Activated CD4-positive, alpha-beta T cell treated with anti-CD3 and anti-CD28 coated beads, Interleukin-2, amount 50 U/mL, for 4 hours (primary cell): ENCODE measurements at places on chromosomes 6 and 20.

GRCh38 chr6:115675443-115675842, 385.2 kb downstream of the FRK start:
- DNase-seq: no peak

GRCh38 chr6:112502351-112503090, 155.4 kb downstream of the RFPL4B start:
- DNase-seq: no peak

GRCh38 chr6:168313431-168314011, 6.1 kb downstream of the DACT2 start:
- DNase-seq: no peak

DNA sequence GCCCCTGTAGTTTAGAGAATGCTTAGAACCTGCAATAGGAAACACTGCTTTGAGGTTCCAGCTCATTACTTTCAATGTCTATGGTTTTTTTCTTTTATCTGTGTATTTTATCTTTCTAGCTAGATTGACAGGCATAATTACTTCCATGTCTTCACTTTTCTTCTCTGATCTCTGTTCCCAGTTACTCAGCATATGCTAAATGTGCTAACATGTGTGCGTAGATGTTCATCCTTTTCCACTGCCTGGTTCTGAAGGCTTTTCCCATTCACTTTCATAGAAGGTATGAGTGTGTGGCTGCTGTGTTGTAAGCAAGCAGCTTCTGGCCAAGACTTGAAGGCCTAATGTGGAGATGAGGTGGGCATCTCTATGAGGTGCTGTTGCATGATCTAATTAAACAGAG, 38.9 kb downstream of the FAXC start:
- DNase-seq: no peak

- DNase-seq: no peak
Observed at GRCh38 chr6:139436200-139436956, 61.9 kb upstream of the CITED2 start.

GRCh38 chr20:35600176-35600992, 15.2 kb upstream of the SPAG4 start:
- no peak for DNase-seq

GRCh38 chr6:77620278-77620882, 32.5 kb upstream of the MEI4 start:
- DNase-seq: no peak

DNA sequence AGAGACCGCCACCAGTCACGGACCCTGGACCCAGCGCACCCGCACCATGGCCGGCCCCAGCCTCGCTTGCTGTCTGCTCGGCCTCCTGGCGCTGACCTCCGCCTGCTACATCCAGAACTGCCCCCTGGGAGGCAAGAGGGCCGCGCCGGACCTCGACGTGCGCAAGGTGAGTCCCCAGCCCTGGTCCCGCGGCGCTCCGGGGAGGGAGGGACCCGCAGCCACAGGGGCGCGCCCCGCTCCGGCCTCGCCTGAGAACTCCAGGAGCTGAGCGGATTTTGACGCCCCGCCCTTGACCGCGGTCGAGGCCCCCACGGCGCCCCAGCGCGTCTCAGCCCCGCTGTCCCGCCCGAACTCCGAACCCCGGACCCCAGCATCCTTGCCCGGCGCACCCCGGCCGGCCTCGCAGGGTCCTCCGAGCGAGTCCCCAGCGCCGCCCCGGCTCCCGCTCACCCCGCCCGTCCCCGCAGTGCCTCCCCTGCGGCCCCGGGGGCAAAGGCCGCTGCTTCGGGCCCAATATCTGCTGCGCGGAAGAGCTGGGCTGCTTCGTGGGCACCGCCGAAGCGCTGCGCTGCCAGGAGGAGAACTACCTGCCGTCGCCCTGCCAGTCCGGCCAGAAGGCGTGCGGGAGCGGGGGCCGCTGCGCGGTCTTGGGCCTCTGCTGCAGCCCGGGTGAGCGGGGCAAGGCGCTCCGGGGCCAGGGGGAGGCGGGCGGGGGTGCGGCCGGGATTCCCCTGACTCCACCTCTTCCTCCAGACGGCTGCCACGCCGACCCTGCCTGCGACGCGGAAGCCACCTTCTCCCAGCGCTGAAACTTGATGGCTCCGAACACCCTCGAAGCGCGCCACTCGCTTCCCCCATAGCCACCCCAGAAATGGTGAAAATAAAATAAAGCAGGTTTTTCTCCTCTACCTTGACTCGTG, at the start of gene OXT:
OXT (plus strand) TSS at position 11 of the 920 bp plus-strand sequence; CDS start at position 47, 36 bp downstream.
- peak; percentile 70 for DNase-seq

- DNase-seq: no peak
Observed at GRCh38 chr6:97422171-97422570, 139.2 kb upstream of the MMS22L start.

- no peak for DNase-seq
Observed at GRCh38 chr6:98041056-98041455, 758.0 kb upstream of the MMS22L start.

- no peak for DNase-seq
Observed at GRCh38 chr6:119129148-119129967, 50.9 kb upstream of the FAM184A start.

DNA sequence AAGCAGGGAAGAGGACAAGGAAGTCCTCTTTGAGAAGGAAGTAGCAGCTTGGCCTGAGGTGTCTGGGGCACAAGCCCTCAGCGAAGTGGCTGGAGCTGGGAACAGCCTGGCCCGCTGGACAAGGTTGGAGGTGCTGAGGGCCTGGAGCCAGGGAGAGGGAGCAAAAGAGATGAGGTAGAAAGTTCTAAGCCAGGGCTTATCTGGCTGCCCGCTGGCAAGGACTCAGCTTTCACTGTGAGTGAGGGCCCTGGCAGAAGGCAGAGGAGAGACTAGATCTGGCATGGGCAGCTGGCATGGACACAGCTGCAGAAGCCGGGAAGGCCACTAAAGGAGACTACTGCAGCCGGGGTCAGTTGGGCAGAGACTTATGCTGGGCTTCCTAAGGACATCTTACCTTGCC, 21.8 kb upstream of the PCMTD2 start:
- DNase-seq: no peak

GRCh38 chr6:31546958-31547726, at the start of gene NFKBIL1:
Gene NFKBIL1 (plus strand): TSS chr6:31547608. CDS start chr6:31547695, 87 bp downstream.
- DNase-seq: peak; percentile 85

DNA sequence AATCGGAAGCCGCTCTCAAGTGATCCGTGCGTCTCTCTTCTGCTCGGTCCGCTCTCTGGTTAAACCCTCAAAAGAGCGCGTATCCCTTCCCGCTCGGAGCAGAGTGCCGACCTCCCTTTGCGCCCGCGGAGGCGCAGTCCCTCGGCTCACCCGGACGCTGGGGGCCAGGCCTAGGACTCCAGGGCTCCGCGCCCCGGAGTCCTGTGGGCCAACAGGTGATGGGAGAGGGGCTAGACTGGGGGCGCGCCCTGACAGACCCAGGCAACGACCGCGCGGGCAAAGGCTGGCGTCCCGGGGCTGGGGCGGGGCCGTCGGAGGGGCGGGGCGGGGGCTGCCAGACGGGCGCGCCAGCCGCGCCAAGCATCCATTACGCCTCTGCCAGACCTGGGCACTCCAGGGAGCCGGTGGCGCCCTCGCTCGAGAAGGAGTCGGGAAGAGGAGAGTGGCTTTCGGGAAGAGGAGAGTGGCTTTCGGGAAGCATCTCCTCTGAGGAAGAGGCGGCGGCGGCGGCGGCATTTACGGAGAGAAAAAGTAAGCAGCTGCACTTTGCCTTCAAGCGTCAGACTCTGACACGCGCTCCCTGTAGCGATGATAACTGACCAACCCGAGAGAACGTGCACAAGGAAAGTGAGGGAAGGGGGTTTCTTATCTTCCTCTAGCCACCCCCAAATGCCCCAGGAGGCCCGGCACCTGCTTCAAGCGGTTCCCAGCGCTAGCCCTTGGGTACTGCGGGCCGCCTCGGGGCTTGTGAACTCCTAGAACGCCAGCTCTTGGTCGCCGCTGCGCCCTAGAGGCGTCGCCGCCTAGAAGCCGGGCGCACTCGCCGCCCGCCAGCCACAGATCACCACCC, 2.6 kb downstream of the EPHA7 start:
- DNase-seq: no peak

DNA sequence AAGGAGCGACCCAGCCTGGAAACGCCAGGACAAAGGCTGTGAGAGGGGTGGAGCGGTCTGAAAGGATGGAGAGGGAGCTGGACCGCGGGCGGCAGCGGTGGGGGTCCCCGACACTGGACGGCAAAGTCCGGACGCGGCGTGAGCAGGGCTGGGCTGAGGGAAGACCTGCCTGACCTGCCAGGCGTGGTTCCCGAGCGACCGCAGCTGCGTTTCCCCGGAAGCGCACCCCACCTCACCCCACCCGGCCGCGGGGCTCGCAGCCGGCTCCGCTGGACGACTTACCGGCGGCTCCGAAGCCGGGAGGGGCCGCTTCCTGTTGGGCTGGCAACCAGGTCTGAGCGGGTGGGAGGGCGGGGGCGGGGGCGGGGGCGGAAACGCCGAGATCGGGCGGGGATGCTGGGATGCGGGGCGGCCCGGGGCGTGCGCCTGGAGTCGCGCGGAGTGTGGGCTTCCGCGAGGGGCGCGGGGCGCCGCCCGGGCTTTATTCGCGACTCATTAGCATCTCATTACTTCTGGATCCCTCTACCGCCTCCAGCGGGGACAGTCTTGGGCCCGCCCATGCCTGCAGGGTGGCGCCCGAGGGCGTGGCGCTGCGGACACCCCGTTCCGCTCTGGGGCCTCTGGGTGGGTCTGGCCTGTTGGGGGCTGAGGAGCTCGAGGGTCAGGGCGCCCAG, at the start of gene MICAL1:
MICAL1 (minus strand) TSS at position 336 of the 674 bp plus-strand sequence. CDS start 1,576 bp downstream, outside the sequence.
- peak; percentile 49 for DNase-seq

DNA sequence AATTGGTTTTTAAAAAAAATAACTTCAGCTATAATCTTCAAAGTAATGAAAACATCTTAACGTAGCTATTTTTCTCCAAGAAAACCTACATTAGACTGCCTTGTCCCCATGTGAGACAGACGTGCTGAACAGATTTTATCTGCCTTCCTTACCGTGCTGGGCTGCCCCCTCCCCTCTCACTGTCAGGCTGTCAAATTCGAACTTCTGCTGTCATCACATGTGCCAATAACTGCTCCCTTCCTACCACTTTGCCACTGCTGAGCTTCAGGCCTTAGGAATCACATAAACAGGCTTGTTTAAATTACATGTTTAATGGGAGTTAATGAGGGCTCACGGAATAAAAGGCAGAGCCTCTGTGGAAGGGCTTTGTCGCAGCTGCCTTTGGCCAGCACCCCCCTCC, 77.0 kb upstream of the NHSL1 start:
- DNase-seq: no peak

GRCh38 chr6:6521961-6522482, 66.5 kb upstream of the LY86 start:
- DNase-seq: no peak

GRCh38 chr6:27141529-27142015, 105.9 kb upstream of the PRSS16 start:
- no peak for DNase-seq

DNA sequence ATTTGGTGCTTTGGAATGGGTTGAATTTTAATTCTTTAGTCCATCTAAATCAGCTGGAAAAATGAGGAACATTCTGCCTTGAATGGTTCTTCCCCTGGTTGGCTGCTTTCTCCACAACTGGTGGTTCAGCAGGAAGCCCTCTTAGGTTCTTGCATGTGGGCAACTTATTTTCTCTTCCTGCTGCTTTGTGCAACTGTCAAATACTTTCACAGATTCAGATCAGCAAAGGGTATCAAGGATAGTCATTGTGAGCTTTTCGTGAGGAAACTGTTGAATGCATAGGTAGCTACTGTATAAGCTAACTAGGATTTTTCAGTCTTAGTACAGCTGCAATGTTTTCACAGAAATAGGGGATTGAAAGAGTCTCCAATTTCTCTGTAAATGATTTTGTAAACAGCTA, 72.9 kb upstream of the MRAP2 start:
- no peak for DNase-seq

DNA sequence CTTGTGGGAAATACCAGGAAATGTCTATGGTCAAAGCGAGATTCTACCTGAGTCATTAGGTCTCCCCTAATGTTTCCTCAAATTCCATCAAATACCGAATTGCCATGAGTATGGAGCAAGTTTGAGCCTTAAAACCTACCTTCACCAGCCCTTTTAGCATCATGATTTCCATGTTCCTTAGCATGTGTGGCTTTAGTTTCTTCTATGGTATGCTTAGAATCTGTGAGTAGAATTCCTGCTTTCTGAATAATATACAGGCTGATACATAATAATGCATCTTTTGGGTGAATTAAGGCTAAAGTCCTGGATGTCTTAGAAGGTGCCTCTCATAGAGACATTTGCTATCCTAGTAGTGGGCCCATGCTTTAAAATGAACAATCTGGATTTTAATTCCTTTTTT, 32.0 kb downstream of the TSPYL4 start:
- DNase-seq: no peak

DNA sequence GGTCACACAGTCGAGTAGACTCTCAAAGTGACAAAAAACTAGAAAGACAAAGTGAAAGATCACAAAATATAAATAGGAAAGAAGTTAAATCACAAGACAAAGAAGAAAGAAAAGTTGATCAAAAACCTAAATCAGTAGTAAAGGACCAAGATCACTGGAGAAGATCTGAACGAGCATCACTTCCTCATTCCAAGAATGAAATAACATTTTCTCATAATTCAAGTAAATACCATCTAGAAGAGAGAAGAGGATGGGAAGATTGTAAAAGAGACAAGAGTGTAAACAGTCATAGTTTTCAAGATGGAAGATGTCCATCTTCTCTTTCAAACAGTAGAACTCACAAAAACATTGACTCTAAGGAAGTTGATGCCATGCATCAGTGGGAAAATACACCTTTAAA, 31.6 kb upstream of the GJA10 start:
- DNase-seq: no peak

DNA sequence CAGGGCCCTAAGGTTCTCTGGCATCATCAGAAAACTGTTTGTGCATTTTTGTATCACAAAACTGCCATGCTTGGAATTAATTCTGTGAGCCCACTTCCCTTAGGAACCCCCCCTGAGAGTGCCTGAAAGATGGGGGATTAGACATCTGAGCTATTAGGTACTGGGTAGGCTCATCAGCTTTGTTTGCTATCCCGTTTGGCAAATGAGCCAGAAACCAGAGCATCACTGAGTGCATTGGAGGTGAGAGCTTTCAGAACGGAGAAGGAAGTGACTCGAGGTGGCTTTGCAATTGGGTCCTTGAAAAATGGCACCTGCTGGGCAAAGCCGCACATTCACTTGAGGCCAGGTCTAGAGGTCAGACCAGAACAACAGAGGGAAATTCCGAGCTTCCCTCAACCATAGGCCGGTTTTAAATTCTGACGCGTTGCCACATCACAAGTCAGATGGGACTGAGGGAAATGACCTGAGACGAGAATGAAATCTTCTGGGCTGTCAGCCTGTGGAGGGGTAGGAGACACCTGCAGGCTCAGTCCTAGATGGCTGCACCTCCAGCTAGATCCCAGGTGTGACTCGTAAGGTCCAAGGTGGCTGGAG, 8.4 kb upstream of the GLP1R start:
- no peak for DNase-seq

GRCh38 chr6:162685586-162685985, 42.0 kb downstream of the PRKN start:
- no peak for DNase-seq

GRCh38 chr20:44287272-44288097, 23.5 kb downstream of the FITM2 start:
- DNase-seq: no peak

GRCh38 chr20:44143936-44144335, 43.1 kb downstream of the JPH2 start:
- no peak for DNase-seq
